ENCODE measurements at places on chromosomes 5 and 9. TPM values are rescaled to one million over a fixed set of nuclear protein-coding genes. Genes with fewer than 3 reads are reported as not detected.

GRCh38 chr9:90307167-90307833 is 335.3 kb downstream of the DIRAS2 start:
- peaks cover 10% of the 10 kb centered on the region for H3K27me3 ChIP-seq
- no peaks in the 10 kb centered on the region for H3K4me1 ChIP-seq
- no peak for DNase-seq
- H3K36me3 ChIP-seq, result no peaks in the 10 kb centered on the region
- no peak overlapping the region for H3K4me3 ChIP-seq

DNA sequence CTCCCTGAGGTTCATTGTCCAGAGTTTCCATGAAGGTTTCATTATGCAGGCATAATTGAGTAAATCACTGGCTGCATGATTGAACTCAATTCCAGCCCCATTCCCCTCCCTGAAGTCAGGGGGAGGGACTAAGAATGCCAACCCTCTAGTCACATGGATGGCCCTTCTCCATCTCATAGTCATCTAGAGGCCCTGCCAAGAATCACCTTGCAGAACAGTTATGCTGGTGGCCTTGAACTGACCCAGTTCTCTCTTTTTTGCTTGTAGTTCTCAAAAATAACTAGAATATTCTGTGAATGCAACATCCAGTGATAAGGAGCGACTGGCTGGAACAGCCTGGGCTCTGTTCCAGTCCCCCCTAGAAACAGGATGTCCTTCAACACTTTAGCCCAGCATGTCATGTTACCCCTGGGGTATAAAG is 31.7 kb downstream of the SLC35A4 start:
- no peak overlapping the region for H3K27ac ChIP-seq
- H3K4me3 ChIP-seq, result no peak overlapping the region
- no peaks in the 10 kb centered on the region for H3K4me1 ChIP-seq
- no peaks in the 10 kb centered on the region for H3K27me3 ChIP-seq
- no peak for DNase-seq

TMEM174 gene
- not detected for total RNA-seq

GRCh38 chr5:145847499-145848497 is 12.7 kb upstream of the PRELID2 start:
- peaks cover 7% of the 10 kb centered on the region for H3K27me3 ChIP-seq
- no peaks in the 10 kb centered on the region for H3K36me3 ChIP-seq
- DNase-seq, result no peak
- no peak overlapping the region for H3K27ac ChIP-seq
